ENCODE measurements at places on chromosomes 4 and X.
A peak's percentile ranks its signal among the peaks of the same experiment; 100 is the strongest.

DNA sequence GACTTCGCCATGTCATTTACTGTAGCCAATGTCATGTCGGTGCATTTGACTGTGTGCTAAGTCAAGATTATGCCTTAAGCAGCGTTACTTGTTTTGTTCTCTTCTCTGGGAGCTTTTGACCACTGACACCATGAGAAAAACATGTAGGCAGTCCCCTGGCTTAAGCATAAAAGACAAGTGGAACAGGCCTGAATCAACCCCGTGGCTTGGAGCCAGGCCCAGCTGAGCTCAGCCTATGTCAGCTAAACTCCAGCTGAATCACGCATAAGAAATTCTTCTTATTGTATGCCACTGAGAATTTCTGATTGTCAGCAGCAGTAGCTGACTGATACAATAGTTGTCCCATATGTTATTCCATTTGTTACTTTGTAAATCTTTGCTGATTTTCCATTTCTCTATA, 261.9 kb downstream of the CBLL2 start:
- DNase-seq: no peak

DNA sequence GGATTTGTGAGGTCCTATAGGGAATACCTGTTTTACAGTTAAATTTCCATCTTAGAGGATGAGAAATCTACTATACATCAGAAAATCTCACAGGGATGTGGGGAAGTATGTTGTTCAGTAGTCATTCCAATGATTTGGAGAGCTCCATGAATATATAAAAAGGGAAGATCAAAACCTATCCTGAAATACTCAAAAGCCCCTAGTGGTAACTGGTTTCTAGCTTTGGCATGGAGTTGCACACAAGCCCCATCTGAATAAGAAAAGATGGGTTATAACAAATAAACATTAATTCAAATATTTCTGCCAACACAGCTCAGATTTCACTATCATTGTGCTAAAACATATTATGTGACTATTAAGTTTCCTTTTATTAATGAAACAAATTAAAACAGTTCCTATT, 101.6 kb downstream of the FBXO8 start:
- no peak for DNase-seq

DNA sequence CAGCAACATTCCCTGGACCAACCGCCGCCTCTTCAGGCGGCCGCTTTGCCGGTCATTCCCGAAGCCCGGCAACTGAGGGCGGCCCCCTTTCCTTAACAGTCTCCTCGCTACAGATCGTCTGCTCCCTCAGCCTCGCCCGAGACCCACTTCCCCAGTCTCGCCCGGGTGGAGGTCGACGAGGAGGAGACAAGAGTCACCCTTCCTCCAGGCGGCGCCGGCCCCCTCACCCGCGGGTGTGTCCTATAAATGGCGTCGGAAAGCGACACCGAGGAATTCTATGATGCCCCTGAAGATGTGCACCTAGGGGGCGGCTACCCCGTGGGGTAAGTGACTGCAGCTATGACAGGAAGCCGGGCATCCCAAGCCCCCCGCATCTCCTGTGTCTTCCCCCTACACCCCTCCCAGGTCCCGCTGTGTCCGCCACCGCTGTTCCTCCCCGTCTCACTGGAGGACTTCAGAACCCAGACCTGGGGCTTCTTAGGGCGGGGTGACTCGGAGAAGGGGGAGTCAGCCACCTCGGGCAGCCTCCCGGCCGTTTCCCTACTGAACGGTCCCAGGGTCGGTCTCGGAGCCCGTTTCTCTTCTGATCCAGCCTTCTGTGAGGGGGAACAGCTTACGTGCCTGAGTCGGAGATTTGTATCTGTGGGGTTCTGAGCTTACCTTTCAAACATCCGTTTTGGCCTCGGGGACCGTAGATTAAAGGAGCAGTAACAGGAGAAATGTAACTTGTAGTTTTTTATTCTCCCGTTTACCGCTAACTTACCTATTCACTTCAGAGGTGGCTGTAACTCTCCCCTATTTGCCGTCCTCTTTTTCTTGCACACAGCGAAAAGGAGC, 570 bp downstream of the WDR44 start:
- peak; percentile 46 for DNase-seq

DNA sequence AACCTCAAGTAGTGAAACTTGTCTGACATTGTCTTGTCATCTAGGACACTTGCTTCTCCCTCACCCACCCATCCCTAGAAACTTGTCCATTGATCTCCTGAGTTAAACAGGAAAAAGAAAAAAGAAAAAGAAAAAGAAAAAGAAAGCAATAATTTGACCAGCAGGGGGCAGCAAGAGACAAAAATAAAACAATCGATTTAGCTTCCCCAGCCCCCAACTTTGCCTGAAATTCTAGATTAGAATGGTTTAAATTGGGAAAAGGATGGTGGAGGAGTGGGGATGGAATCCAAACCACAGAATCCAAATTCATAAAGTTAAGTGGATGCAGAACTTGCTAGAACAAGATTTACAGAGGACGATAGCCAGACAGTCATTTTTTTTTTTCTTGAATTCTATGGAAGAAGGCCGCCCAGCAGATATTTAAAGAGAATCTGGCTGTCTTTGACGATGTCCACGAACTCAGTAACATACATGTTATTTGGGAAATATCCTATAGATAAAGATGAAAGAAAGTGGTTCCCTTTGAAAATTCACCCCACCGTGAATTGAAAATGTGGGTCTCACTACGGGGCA, 282.9 kb downstream of the USP46 start:
- DNase-seq: peak; percentile 23

GRCh38 chr4:112282860-112283667, 2.6 kb downstream of the TIFA start:
- DNase-seq: no peak

GRCh38 chrX:9953396-9953795, 13.8 kb upstream of the CLDN34 start:
- no peak for DNase-seq

- DNase-seq: no peak
Observed at GRCh38 chr4:150394046-150394445, 187.9 kb upstream of the MAB21L2 start.

DNA sequence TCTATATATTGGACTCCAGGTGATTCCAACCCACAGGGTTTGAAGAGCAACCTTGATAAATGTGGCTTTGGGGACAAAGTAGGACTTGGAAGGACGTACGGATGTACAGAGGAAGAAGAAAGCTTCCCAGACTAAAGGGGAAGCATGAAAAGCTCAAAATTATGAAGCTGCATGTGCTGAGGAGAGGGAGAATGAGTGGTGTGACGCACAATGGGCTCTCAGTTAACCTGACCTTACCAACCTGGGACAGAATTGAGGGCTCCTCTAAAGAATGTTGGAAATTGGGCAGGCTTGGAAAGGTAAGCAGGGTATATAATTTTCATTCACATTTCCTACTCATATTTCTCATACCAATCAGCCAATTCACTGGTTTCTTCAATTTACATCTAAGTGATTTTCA, 10.5 kb upstream of the TIGD2 start:
- DNase-seq: no peak

- no peak for DNase-seq
Observed at GRCh38 chr4:73309211-73309610, 50.6 kb upstream of the ANKRD17 start.

DNA sequence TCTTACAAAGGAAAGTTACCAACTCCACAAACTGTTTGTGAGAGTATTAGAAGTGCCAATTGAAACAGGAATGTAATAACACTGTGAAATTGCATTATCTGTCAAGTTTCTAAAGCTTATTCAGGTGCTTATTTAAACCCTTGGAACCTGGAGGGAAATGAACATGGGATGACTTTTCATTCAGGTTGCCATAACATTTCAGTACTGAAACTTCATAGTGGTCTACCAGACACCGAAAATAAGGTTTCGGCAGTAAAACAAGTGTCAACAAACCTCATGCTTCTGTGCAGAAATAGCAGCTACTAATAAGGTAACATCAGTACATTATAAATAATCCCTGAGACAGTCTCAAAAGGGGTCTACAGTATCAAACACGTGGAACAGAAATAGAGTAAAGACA, 890.7 kb upstream of the INTU start:
- DNase-seq: no peak

- DNase-seq: no peak
Observed at GRCh38 chr4:8395504-8396296, 44.8 kb downstream of the ACOX3 start.

DNA sequence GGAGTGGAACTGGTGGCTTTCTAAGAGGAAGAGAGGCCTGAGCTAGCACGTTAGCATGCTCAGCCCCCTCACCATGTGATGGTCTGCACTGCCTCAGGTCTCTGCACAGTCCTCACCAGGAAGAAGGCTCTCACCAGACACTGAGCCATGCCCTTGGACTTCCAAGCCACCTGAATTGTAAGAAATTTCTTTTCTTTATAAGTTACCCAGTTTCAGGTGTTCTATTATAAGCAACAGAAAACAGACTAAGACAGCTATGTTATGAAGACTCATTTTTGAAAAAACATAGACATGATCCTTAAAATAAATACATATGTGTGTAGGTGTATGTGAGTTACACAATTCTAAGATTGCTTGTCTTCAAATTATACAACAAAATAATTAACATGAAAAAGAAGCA, 74.7 kb downstream of the CEP44 start:
- no peak for DNase-seq

GRCh38 chr4:161186012-161186411, 977.8 kb downstream of the FSTL5 start:
- DNase-seq: no peak

DNA sequence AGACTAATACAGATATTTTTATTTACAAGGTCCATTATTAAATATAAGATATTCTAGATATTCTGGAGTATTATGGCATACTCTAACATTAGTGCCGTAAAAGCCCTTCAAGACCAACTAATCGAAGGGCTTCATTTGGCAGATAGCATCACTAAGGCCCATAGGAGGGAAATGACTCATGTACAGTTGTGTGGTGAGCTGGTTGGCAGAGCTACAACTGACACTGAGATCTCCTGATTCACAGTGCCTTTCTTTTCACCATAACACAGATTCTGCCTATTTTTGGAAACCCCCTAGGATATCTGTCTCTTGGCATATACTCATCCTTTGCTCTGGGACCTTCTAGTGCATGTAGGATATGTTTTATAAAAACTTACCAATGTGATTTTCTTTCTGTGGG, 201.7 kb upstream of the AFF2 start:
- no peak for DNase-seq
